ENCODE measurements at places on chromosomes 3 and 15. TPM values are rescaled to one million over a fixed set of nuclear protein-coding genes. Genes with fewer than 3 reads are reported as not detected.

Gene ZNF80
- not detected for total RNA-seq

DNA sequence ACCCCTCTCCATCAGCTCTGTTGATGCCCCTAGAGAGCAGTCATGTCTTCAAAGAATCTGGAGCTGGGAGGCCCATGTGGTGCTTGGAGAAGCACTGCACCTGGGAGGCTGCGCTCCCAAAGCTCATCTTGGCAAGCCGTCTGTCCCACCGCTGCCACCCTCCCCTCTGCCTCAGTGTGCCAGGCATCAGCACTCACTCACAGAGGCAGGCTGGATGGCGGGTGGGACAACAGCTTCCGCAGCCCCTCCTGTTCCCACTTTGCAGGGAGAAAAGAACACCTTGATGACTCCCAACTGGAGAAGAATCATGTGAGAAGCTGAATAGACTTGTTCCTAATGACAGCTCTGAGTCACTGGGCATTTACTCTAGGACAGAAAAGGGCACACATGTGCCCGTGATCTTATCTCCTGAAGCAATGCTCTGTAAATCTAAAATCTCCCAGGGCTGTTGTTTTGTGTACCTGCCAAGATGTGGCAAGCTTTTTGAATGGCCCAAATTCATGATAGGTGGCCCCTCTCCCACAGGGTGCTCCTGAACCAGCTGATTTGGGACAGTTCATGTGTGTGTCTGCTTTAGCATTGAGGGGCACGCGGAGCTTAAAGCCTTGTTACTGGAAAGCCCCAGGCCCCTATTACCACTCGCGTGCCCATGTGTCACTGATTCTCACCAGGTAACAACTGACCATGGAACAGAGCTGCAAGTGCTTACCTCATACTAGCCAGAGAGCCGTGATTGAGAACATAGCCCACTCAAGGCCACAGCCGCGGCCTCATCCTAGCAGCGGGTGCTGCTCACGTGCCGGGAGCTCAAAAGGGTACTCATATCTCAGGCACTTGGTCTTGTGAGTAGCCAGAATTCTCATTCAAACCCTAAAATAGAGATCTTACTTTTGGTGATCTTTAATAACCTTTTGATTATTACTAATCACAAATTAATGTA lies 104.4 kb downstream of the DNAJB8 start:
- DNase-seq, result no peak

GRCh38 chr3:12224181-12225147 lies 64.4 kb upstream of the PPARG start:
- DNase-seq, result no peak

DNA sequence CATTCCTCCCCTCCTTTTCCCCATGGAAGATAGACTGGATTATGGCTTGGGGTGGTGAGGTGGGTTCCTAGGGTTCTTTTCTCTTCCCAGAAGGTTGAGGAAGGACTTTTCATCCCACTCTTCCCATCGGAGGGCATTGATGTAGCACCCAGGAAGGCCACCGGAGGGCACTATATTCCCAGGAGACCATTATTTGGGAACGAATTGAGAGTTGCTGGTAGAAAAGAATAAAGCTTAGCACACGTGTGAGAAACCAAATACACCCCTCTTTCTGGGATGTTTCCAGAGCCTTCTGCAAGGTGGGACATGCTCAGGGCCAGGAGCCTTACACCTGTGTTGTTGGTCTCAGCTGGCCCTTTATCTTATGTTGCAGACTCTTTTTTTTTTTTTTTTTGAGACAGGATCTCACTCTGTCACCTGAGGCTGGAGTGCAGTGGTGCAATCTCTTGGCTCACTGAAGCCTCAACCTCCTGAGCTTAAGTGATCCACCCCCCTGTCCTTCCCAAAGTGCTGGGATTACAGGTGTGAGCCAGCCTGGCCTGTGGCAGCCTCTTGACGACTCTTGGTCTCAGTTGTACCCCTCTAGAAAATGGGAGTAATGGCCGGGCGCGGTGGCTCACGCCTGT lies 6.3 kb upstream of the CDC25A start:
- peak; percentile 56 for DNase-seq

Gene PLXND1
- 54.7 TPM for total RNA-seq

DNA sequence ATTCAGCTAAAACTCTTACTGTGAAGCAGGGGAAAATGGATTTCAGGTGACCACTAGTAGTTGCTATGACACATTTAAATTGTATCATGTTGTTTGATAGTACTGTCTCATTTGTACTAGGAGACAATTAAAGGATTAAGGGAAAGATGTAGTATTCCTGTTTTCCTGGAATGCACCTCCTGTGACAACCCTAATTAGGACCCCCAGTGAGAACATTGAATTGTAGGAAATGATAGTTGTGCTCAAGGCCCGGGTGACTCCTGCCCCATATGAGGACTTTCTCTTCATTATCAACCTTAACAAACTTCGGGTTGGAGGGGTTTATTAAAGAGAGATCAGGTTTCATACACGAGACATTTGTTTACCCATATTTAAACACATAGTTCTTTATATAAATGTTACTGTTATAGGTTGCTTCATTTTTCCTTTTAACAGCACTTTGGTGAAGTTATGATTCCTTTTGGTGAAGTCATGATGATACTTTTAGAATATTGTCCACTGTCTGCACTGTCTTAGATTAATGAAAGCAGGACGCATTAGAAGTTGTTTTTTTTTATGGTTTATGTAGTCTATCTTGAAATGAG lies 392.6 kb upstream of the NAALADL2 start:
- peak; percentile 22 for DNase-seq

Gene CTXN2
- total RNA-seq, result not detected

- DNase-seq, result no peak
These were observed 296.8 kb downstream of the ARRDC4 start for GRCh38 chr15:98257290-98257689.

- DNase-seq, result no peak
These were observed 222.7 kb downstream of the XXYLT1 start for GRCh38 chr3:195048059-195048905.

Gene PLXNA1
- total RNA-seq, result 32.1 TPM

GRCh38 chr3:94525043-94525442 lies 462.2 kb downstream of the NSUN3 start:
- no peak for DNase-seq

DNA sequence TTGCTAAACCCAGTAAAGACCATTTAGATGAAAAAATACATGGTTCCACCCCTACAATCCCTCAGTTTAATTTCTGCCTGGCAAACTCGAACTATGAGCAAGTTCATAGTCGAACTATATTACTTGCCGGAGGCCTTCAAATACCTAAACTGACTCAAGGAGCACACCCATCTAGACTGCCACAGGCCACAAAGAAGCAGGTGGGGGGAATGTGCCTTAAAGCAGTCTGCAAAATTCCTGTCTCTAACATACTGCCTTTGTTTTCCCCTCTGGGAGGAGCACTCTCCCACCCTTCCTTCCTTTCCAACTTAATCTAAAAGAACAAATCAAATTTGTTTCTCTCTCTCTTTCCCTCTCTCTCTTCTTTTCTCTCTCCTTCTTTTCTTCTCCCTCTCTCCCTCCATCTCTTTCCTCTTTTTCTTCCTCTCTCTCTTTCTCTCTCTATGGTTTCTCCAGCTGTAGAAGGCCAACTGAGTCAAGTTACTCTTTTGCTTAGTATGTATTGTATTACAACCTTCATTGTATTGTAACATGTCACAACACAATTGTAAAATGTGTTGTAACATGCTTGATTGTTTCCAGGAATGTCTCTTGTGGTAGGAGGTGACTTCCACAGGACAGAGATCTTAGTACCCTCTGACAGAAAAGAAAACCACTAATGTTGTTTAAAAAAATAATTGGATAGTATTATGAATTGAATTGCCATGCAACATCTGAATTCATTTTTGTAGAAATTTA lies 496.3 kb downstream of the ROBO2 start:
- DNase-seq, result no peak

- no peak for DNase-seq
These were observed 329.1 kb upstream of the TPRG1 start for GRCh38 chr3:188842639-188843038.

GRCh38 chr15:68933001-68933400 lies 2.7 kb downstream of the SPESP1 start:
- DNase-seq, result no peak

DNA sequence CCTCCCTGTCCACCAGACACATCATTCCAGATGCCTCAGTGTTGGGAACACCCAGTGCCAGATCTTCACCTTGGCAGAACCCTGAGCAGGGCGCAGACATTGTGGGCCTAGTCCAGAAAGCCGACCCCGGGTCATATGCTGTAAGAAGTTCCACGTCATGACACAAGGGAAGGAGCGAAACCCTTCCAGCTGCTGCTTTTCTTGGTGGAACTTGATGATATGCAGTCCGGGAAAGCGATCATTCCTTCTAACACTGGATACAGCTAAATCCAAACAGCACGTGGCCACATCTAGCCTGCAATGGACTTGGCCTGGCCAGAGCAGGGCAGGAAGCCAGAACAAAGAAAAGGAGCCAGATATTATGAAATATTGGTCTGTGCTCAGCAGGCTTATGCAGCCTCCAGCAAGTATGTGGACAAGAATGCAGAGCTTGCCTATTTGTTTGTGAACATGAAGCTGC lies 22.0 kb downstream of the GASK1A start:
- peak; percentile 95 for DNase-seq

Gene TICRR
- total RNA-seq, result 3.4 TPM

- no peak for DNase-seq
These were observed 211.5 kb upstream of the SEMA6D start for GRCh38 chr15:47505712-47506328.
